ENCODE measurements at places on chromosomes 12 and 14. TPM values are rescaled to one million over a fixed set of nuclear protein-coding genes. Genes with fewer than 3 reads are reported as not detected.

The DAAM1 gene
- total RNA-seq: 8.4 TPM

The CCDC196 gene
- total RNA-seq: not detected

The RFX4 gene
- total RNA-seq: not detected

The CTSG gene
- total RNA-seq: not detected

The NDUFB1 gene
- total RNA-seq: 325 TPM

The MAP3K9 gene
- 3.8 TPM for total RNA-seq

The SDR9C7 gene
- total RNA-seq: not detected

The SSPN gene
- 0.55 TPM for total RNA-seq

The TPCN1 gene
- 20.8 TPM for total RNA-seq

The HOXC9 gene
- total RNA-seq: 11.1 TPM

The PLEKHD1 gene
- 0.04 TPM for total RNA-seq

The DNAH10 gene
- 0.17 TPM for total RNA-seq

The SLC10A1 gene
- not detected for total RNA-seq

The TDRD9 gene
- total RNA-seq: not detected

Measured in A549 treated with CORT108297 at 1 μM for 4 hours (cell line).